C1 segment of cervical spinal cord (tissue), 14 donors: ENCODE measurements at places on chromosomes 5 and 9.

DNA sequence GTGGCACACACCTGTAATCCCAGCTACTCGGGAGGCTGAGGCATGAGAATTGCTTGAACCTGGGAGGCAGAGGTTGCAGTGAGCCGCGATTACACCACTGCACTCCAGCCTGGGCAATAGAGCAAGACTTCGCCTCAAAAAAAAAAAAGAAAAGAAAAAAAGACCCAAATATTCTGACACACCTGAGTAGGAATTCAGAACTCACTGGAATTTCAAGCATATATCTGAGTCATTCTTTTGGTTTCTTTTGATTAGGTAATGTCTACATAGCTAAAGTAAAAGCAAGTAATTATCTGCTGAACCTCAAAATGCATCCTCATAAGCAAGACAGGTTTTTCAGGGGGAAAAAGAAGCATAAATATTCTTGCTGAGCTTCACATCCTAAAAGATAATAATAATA is 35.9 kb downstream of the ANKRD31 start:
- no peak for DNase-seq

- no peak for DNase-seq
Measured at GRCh38 chr9:130356877-130357584, 87.7 kb upstream of the ASS1 start.

GRCh38 chr5:72036951-72037350 is 70.3 kb upstream of the MAP1B start:
- no peak for DNase-seq

DNA sequence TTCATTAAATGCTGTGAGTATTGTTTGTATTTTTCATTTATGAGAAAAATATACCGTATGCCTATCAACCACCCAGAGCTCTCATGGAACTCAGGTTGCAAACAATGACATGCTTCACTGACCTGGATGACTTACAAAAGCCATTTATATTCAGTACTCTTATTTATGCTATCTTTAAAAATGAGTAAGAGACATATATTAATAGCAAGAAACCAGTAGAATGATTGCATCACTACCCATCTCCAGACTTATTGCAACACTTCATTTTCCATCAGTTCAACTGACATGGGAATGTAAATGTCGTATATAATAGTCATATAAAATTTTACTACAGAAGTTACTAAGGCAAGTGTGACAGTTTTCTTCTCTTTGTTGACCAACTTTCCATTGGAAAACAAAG is 69.1 kb downstream of the OTP start:
- DNase-seq, result no peak

GRCh38 chr9:96029722-96030530 is 154.4 kb downstream of the ERCC6L2 start:
- no peak for DNase-seq

DNA sequence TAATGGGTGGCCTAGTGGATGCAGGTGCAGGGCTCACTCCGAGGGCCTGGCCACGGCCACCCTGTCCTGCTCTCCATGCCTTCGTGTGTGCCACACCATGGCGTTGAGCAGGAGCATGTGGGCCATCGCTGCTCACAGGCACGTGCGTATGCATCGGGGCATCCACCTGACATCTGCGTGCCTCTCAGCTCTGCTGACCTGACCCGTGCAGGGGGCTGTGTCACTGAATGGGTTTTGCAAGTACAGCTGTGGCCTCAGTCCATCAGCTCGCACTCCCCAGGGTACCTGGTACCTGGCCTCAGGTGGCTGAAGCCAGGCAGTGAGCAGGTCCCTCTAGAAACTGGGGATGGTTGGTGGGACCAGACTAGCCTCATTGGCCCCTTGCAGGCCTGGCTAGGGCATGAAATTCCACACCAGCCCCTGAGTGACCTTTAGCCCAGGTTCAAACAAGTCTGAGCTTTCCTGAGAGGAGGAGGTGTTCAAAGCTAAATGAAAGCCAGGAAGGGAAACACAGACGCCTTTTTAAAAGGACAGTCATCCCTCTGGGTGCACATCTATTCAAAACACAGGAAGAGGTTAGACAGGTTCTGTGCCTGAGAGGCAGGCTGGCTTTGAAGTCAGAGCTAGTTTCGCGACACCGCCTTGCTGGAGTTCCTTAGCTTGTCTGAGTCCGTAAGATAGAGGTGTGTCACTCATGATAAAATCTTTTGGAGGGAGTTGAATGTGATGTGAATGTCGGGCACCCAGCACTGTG is 74.0 kb downstream of the MACROH2A1 start:
- DNase-seq, result no peak

DNA sequence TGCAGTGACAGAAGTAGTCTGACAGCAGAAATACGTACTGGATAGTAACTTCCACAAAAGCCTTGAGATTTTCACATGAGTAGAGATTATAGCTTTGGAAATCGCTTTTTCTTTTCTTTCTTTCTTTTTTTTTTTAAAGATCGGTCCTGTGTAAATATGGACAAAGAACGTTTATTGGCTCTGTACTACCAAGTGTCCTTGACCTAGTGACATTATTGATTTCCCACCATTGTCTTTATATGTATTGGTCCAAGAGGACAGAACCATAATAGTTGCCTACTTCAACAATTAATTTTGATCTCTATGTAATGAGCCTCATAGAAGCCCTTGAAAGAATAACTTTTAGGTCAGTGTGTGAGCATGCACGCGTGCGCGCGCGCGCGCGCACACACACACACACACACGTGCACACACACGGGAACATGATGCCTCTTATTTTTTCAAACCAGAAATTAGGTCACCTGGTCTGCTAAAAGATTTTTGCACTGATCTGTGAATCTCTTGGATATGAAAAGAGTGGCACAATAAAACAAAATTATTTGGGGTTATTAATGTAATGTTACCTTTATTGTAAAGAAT is 516.8 kb downstream of the PSAT1 start:
- DNase-seq, result no peak

DNA sequence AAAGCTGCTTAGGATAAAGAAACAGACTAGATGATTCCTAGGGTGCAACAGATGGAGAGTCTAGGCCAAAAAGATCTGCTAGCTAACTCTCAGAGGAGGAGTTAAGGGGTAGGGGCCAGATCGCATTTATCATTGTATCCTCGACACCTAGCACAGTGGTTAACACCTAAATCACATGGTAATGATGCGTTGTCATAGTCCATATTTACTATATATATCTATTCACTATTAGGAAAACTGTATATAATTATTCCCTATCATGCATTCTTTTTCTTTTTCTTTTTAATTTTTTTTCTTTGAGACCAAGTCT is 92.8 kb upstream of the SLC44A1 start:
- DNase-seq, result no peak

DNA sequence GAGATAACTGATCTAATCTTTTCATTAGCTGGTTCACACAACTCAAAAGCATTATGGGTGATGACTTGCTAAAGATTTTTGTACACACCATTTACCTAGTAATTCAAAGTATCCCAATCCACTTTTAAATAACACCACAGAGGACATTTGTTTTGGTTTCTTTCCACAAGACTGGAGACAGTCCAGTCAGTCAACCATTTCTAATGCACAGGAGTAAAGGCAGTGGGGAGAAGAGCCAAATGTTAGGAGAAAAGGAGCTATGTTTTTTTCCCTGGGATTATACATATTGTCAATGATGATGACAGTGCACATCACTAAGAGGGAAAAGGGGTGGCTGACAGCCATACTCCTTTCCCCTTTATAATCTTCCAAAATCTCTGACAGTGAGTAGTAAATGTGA is 240.9 kb downstream of the GABRB2 start:
- DNase-seq, result no peak

DNA sequence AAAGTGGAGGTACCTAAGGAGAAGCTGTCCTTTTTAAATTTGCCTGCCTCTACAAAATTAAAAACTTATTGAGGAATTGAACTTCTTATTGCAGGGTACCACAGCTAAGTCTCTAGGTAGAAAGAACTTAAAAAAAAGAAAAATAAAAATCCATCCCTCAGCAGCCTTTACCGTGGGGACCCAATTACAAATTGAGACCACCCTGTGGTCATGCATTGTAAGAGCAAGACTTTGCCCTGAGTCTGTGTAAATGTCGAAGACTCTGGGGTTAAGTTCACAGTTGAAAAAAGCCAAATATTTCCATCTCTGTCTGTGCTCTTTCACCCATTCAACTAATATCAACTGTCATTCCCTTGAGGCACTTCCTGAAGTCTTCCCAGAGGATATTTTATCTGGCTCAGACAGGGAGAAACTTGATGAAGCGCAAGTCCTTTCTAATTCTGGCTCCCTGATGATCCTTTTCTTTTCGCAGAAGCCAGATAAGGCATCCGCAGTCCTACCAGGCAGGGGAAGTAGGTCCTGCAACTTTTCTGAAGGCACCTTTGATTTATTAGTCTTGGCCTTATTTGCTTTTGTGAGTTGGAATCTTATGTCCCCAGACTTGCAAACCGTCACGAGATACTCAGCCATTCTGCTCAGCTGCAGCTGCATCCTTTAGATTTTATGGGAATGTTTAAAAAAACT is 323.8 kb upstream of the WWC1 start:
- no peak for DNase-seq

DNA sequence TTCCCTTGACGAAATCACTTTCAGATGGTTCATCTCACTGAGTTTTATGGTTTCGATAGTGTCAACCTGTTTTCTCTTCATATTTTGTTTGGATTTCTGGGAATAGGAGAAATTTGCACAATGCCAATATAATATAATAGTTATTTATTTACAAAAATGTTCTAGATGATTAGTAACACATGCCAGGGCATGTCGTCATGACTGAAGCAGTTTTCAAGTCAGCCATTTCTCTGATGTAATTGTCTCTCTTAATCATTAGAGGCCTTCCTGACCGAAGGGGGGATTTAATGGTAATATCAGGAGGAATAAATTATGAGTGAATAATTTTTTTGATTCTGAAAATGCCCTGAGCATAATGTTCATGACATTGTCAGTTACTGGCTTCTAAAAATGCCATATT is 246.5 kb upstream of the ATP10B start:
- DNase-seq, result no peak

DNA sequence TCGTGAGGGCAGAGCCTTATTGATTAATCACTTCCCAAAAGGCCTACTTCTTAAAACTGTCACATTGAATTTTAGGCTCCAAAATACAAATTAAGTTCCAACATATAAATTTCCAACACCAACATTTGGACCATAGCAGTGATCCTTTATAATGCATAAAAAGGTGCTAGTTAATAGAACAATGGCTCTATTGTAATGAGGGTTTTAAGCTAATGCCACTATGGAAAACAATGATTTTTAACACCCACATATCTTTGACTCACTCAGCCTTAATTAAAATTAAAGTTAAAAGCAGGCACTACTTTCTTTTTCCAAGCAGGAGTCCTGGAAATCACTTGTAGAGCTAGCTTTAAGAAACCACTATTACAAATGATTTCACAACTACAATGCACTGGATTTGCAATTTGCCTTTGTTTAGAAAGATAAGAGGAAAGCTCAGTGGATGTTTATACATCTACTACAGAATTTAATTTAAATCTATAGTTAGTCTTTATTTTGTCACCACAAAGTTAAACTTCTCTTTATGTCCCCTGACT is 41.8 kb downstream of the DPYSL3 start:
- DNase-seq, result no peak

- no peak for DNase-seq
Measured at GRCh38 chr9:132572921-132573320, 9.5 kb upstream of the BARHL1 start.

GRCh38 chr5:122253794-122254193 is 58.2 kb upstream of the SNCAIP start:
- DNase-seq, result no peak

GRCh38 chr9:75228893-75229292 is 140.6 kb downstream of the OSTF1 start:
- DNase-seq, result no peak

GRCh38 chr9:127549751-127550150 is 62.3 kb upstream of the STXBP1 start:
- no peak for DNase-seq

DNA sequence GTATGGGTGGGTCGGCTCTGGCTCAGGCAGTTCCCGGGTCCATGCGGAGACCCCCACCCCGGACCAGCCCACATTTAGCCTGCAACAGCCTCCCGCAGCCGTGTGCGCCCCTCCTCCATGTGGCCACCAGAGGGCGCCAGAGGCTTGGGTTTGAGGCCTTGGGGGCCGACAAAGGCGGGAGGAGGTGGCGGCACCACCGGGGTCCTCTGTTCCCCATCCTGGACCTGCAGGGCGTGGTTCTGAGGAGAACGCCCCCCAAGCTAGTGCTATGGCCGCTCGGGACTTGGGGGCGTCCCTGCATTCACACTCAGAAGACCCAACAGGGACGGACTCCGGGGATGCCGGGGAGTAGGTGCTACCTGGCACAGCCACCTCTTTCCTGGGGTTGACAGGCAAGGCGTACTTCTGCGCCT is 16.5 kb downstream of the ASS1 start:
- no peak for DNase-seq

DNA sequence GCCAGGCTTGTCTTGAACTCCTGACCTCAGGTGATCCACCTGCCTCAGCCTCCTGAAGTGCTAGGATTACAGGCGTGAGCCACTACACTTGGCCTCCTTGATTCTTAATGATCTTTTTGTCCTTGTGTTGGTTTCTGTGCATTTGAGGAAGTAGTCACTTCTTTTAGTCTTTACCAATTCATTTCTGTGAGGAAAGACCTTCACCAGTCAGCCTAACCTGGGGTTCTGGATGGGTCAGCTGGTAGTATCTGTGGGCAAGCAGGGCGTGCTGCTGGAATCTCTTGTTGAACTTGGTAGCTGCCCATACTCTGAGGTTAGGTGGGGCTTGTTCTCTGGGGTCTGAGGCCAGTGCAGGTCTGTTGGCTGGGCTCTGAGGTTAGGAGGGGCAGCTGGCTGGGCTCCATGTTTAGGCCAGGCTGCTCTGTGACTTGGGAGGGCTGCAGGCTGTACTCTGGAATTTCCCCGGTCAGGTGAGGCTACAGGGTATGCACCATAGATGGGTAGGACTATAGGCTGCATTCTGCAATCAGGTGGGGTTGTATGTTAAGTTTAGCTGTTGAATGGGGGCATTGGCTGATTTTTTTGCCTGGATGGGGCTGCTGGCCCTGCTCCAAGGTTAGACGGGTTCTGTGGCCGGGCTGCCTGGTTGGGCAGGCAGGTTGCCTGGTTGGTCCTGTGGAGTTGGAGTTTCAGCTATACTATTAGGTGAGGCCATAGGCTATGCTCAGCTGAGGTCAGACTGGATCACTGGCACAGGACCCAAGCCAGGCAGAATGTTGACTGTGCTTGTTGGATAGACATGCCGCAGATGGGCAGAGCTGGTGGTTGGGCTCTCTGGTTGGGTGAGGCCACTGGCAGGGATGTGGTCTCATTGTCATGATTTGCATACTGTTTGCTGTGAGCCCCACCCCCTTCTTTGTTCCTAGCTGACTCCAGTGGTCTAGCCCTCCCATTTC is 19.2 kb downstream of the UBAP1 start:
- DNase-seq, result no peak
